ENCODE measurements at places on chromosomes 5 and 9.

DNA sequence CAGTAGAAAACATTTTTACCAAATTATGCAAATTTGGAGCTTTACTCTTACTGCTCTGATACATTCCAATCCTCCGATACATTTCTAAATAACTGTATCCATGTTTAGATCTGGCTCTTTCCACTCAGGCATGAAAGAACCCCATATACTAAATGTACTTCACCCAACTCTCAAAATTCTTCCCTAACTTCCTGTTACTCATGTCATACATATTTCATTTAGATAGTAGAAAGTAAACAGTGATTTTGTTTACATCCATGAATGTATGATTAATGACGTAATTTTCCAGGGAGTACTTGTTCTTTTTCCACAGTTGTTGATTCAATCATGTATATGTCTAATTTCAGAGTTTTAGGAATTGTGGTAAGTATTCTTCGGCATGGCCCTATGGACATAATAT is 1426.5 kb upstream of the C9orf72 start:
- DNase-seq: no peak

DNA sequence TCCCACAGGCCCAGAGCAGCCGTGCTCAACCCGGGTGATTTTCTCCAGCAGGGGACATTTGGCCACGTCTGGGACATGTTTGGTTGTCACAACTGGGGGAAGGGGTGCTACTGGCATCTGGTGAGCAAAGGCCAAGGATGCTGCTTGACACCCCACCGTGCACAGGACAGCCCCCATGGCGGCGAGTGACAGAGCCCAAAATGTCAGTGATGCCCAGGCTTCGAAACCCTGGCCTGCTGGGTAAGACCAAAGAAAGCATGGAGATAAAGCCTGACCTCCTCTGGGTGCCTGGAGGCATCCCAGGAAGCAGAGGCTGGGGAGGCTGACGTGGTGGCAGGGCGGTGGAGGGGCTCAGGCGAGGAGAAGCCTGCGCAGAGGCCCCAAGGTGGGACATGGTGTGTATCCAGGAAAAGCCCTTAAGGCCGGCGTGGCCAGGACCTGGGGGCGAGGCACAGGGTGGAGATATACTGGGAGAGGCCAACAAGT is 66.4 kb downstream of the ZNF354C start:
- DNase-seq: no peak

DNA sequence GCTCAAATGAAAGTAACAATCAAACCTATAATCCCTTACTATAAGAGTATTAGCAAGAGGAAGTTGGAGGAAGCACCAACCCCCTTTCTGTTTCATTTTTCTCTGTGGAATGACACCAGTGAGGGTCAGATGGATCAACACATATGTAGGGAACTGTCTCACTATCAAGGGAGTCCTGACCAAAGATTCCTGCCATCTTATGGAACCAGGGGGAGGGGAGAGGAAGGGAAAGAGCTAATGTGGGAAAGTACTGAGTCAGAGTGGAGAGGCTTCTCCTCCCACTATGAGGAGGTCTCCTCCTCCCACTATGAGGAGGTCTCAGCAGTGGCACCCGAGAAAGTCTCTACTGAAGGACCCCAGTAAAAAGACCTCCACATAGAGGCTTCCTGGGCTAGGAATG is 73.3 kb upstream of the PCSK1 start:
- DNase-seq: no peak

- DNase-seq: no peak
Measured at GRCh38 chr9:136565086-136565714, 19.4 kb upstream of the NOTCH1 start.

DNA sequence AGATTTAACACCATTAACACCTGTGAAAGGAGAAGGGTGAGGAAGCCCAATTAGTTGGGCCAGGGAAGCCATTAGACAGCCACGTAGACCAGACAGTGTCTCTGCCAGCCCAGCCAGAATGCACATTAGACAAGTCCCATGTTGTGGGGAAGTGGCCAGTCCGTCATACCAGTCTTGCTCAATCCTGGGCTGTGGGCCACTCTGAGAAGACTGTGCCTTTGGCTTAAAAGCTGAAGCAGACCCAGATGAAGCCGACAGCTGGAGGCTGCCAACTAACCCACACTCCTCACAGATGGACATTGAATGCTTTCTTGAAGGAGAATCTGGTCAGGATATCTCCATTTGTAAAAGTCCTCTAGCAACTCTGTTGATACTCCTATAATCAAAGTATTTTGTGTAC is 128.5 kb downstream of the CHSY3 start:
- DNase-seq: no peak

GRCh38 chr9:5947912-5948311 is 57.2 kb downstream of the MLANA start:
- DNase-seq: no peak

GRCh38 chr9:6132650-6133049 is 83.0 kb upstream of the IL33 start:
- no peak for DNase-seq

DNA sequence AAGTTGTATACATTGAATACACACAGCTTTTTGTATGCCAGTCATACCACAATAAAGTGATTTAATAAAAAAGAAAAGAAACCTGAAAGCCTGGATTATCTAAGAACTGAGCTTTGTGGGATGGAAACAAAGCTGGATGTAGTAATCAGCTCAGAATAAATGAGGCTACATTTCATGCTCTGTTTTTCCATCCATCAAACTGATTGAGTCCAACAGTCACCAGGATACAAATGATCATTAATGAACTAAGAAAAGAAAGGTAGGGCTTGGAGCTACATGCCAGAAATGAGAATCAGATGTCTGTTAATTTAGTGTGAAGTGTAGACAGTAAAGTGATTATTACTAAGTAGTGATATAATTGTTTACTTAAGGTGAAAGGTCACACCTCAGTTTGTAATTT is 109.8 kb upstream of the TARS1 start:
- DNase-seq: no peak

GRCh38 chr5:126446498-126447224 is 23.5 kb downstream of the GRAMD2B start:
- no peak for DNase-seq

- no peak for DNase-seq
Measured at GRCh38 chr5:135055396-135055795, 21.4 kb upstream of the PITX1 start.

DNA sequence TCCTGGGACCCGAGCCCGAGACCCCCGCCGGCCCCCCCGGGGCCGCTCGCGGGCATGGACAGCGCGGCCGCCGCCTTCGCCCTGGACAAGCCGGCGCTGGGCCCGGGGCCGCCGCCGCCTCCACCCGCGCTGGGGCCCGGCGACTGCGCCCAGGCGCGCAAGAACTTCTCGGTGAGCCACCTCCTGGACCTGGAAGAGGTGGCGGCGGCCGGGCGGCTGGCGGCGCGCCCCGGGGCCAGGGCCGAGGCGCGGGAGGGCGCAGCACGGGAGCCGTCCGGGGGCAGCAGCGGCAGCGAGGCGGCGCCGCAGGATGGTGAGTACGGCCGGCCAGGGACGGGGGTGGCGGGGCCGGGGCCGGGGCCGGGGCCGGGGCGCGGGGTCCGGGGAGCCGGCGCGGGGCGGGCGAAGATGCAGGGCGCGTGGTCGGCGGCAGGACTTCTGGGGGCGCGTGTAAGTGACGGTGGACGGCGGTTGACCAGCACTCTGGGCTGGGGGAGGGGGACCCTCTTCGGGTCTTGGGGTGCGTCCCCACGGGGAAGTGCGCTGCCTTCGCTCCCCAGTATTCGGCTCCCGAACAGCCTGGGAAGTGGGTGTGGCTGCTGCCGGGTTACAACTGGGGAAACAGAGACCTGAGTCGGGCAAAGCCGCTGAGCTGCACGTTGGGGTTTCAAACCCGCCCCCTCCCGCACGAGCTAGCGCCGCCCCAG is 520 bp downstream of the PRRX2 start:
- DNase-seq: no peak

DNA sequence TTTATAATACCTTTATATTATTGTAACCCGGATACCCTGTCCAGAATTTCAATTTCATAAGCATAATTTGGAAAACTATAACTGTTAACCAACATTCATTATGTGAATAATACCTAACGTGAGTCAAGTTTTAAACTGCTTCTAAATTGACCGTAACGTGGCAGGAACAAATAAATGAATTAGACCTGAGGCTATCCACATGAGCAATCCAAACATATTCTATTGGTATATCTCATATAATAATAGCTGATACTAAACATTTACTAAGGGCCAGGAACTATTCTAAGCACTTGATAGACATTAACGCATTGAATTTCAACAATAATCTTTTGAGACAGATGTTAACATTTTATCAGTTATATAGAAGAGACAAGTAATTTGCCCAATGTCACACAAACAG is 276.4 kb downstream of the MEF2C start:
- DNase-seq: no peak

- DNase-seq: no peak
Measured at GRCh38 chr9:136714893-136715274, 2.5 kb downstream of the DIPK1B start.

GRCh38 chr5:180519098-180519497 is 24.9 kb downstream of the CNOT6 start:
- DNase-seq: no peak

GRCh38 chr9:2087500-2088313 is 72.6 kb downstream of the SMARCA2 start:
- DNase-seq: no peak

- DNase-seq: no peak
Measured at GRCh38 chr9:127444921-127445850, 6.0 kb downstream of the RPL12 start.

DNA sequence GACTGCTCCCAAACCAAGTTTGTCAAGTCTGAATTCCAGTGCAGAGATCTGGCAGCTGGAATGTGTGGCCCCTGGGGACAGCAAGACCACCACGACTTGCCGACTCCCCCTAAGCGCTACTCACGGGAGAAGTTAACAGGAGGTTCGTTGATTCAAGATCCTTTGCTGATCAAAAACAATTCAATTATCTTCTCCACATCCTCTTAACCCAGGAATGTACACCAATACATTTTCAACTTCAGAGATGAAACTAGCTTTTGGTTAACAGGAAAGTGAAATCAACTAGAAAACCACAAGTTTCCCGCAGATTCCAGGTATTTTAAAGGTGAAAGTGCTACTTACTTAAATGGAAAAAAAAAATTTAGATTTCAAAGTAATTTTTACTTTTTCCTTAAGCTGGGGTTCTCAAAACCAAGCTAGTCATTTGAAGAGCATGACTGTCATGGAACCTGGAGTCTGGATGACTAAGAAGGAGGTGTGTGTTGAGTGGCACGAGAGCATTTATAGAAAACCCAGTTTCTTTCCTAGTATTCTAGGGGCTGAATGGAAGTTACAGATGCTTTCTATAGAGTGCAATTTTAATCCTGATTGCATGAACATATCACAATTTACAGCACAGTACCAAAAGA is 257.5 kb upstream of the PANK3 start:
- DNase-seq: no peak

DNA sequence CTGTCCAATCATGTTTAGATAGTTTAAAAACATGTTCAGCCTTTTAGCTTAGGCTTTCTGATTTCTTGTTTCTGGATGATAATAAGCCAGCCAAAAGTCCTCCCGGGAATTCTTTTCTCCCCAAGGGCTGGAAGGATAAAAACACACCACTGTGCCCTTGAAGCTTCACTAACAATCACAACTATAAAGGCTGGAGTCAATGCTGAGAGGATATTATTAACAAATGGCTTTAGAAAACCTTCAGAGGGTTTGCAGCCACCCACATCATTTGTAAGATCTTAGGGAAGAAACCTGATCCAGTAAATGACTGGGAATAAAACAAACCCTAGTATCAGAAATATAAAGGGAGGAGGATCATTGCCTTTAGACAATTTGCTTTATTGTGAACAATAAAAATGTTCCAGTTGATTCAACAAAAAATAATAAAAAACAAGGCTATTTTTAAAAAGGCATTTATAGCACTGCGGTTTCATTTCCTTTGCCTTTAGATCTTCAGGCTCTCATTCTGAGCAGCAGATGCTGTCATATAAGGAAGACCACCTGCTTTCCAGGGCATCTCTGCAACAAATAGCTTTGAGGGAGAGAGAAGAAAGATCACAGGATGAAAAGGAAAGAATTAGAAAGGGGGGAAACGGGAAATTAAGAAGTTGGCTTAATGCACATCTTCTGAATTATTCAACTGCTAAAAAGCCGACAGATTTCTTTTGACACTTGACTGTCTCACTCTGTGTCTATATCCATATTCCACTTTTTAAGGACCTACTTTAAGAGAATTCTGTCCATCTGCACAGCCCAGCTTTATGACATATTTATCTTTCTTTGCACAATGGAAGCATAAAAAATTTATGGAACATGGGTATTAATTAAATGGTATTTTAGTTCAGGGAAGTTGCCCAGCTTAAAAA is 277.2 kb upstream of the SLC24A2 start:
- DNase-seq: no peak

DNA sequence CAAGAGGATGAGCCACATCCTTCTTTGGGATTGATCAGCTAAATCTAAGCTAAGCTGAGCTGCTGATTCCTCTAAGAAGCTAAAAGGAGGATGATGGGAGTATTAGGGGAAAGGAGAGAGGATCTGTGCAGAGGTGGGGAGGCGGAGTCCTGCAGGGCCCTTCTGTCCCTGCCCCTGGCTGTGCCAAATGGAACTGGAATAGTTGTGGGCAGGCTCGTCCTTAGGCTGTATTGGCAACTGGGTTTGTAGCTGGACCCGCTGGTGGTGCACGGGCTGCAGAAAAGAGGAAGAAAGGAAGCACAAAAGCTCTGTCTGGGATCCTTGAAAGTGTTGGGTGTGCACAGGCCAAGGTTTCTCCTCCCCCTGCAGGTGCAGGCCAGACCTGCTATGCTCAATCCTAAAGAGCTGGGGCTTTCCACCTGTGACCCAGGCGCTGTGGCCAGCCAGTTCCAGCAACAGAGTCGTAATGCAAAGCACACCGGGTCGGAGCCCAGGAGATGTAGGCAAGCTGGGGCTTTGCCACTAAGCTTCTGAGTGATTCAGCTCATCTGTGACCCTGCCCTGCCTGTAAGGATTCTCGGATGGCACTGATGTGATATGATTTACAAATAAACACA is 9.8 kb downstream of the CLTB start:
- DNase-seq: no peak

GRCh38 chr5:157926977-157927376 is 68.0 kb upstream of the CLINT1 start:
- no peak for DNase-seq

DNA sequence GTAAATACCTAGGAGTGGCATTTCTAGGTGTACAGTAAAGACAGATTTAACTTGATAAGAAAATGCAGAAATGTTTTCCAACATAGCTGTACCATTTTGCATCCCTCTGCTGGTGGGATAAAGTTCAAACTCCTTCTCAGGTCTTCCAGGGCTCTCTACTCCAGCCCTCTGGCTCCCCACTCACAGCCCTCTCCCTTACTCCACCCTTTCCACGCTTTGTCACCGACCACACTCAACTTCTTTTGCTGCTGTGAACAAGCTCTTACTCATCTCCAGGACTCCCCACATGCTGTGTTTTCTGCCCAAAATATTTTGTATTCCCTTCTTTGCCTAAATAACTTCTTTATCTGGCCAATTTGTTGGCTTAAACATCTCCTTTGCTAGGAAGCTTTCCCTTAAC is 90.6 kb upstream of the OSMR start:
- DNase-seq: no peak

DNA sequence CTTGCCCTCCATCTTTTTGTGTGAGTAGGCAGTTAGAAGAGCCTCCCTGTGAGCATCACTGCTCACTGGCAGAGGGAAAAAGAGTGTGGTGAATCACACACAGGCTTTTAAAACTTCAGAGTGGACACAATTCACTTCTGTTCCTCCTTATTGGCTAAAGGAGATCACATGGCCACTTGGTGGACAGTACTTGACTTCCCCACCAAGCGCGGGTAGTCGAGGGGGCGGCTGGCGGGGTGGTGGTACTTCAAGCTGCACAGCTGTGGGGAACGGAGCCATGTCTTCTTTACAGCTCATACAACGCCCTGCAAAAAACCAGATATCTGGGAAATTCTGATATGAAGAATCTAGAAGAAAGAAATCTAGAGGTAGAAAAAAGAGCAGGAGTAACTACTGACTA is 95.4 kb downstream of the PAM start:
- DNase-seq: no peak
